ENCODE measurements at places on chromosomes 16 and 17.

GRCh38 chr16:11001611-11002010 is 57.2 kb downstream of the CLEC16A start:
- no peak for DNase-seq

GRCh38 chr16:69600202-69600601 is 34.4 kb downstream of the NFAT5 start:
- no peak for DNase-seq

DNA sequence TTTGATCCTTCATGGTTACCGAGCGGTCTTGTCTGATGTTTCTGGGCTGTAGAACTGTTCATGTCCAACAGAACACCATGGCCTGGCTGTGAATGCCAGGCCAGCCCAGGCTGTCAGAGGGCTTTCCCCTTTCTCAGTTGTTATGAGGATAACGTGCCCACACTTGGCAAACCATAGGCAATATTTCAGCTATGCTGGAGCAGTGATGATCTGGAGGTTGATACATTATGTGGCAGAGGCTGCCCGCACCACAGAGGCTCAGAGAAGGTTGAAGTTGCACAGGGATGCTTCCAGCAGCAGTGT is 92.9 kb downstream of the C16orf78 start:
- no peak for DNase-seq

GRCh38 chr16:75043175-75043895 is 44.5 kb downstream of the ZNRF1 start:
- no peak for DNase-seq

DNA sequence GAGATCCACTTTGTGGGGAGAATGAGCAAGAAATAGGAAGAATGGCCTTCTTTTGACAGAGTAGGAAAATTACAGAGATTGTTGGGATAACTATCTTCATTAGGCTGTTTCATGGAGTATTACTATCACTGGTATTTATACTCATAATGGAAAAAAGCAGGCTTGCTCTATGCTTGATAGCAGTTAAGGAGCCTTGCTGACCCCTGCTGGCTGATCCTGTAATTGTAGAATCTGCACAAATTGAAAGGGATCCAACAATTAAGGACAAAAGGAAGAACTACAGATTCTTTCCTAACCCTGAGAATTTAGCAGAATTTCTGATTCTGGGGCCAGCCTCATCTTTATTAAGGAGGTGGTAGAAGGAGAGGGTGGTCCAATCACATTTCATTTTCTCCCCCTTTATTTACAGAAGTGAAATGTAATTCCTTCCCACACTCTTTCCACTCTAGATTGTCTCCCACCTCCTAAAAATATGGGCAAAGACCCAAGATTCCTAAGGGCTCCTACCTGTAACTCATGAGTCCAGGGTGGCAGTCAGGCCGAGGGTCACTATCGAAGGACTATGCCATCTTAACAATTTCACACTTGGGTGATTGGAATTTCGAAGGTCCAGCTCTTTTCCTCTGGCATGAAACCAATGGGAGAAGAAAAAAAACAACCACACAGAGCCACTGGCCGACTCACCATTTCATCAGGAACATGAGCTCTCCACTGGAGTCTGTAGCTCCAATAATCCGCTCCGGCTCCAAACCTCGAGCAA is 26.3 kb downstream of the NFE2L1 start:
- DNase-seq, result peak; percentile 80

GRCh38 chr17:43524945-43525575 is 21.1 kb downstream of the ETV4 start:
- no peak for DNase-seq

DNA sequence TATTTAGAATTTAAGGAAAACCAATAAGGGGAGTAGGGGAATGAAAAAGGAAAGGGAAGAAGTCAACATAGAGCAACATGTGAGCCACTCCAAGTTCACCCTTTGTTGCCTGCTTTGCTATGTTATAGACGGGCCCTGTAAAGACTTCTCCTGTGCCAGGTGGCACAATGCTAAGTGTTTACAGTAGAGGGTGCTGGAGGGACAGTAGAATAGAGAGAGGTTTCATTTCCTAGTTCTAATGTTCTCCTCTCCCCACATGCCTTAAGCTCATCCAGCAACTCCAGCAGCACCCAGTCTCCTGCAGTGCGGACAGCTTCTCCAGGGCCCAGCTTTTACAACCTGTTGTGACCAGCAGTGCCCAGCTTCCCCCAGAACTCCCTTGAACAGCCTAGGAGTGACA is 468.0 kb downstream of the HS3ST3B1 start:
- DNase-seq, result no peak

DNA sequence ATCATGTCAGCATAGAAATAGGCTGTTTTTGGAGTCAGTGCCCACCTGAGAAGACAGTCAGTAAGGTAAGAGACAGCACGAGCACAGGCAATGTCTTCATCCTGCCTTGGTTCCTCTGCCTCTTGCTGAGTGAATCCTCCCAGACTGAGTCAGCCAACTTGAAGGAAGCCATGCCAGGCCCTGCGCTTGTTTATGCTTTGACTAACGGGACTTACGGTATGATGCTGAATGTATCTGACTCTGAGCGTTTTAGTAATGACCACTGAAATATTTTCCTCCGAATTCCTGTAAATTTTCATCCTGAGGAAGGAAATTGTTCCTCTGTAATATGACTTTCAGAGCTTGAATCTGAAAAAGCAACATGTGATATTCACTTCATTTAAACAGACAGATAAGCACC is 18.0 kb downstream of the C17orf67 start:
- no peak for DNase-seq

GRCh38 chr16:72493716-72494415 is 321.9 kb upstream of the PMFBP1 start:
- no peak for DNase-seq

DNA sequence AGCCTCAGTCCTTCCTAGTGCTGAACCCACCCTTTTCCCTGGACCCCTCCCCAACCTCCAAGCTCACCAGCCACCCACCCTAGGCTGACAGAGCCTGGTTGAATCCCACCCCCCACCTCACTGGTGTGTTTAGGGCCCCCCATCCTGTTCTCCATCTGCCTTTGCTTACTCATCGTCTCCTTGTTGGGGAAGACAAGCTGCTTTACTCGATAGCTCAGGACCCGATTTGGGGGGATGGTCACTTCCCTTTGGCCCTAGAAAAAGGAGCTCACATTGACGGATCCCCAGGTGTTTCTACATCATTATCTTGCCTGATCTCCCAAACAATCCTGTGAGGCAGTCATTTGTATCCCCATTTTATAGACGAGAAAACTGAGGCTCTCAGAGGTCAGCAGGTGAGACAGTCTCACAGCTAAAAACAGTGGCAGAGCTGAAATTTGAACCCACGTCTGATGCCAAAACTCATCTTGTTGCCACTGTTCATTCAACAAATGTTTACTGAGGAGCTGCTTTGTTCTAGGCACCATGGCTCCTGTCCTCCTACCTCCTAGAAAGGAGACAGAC is 9.6 kb downstream of the GSDMB start:
- DNase-seq, result no peak

DNA sequence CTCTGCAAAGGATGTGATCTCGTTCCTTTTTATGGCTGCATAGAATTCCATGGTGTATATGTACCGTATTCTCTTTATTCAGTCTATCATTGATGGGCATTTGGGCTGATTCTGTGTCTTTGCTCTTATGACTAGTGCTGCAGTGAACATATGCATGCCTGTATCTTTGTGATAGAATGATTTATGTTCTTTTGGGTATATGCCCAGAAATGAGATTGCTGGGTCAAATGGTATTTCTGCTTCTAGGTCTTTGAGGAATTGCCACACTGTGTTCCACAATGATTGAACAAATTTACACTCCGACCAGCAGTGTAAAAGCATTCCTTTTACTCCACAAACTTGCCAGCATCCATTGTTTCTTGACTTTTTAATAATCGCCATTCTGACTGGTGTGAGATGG is 60.2 kb upstream of the ADORA2B start:
- no peak for DNase-seq

GRCh38 chr17:69574257-69575197 is 160.0 kb downstream of the MAP2K6 start:
- DNase-seq, result no peak

DNA sequence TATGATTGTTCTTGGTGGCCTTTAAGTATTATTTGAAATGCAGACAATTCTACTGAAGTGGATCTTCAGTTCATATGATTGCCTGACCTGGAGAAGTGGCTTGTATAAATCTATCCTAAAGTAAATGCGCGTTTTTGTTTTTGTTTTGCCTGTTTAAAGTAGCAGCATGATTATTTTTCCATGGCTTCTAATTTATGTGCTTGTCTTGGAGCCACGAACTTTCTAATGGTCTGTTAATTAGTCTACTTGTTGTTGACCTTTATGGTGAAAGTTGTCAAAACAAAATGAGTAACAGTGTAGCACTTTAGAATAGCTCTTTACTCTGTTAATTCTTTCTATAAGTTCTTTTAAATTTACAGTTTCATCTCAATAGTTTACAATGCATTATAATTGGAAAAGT is 1.7 kb downstream of the PRKAR1A start:
- no peak for DNase-seq

- DNase-seq, result no peak
These were observed 9.5 kb upstream of the ITGA2B start for GRCh38 chr17:44398692-44399691.

- DNase-seq, result no peak
These were observed 28.3 kb upstream of the CDC42EP4 start for GRCh38 chr17:73340093-73340596.

DNA sequence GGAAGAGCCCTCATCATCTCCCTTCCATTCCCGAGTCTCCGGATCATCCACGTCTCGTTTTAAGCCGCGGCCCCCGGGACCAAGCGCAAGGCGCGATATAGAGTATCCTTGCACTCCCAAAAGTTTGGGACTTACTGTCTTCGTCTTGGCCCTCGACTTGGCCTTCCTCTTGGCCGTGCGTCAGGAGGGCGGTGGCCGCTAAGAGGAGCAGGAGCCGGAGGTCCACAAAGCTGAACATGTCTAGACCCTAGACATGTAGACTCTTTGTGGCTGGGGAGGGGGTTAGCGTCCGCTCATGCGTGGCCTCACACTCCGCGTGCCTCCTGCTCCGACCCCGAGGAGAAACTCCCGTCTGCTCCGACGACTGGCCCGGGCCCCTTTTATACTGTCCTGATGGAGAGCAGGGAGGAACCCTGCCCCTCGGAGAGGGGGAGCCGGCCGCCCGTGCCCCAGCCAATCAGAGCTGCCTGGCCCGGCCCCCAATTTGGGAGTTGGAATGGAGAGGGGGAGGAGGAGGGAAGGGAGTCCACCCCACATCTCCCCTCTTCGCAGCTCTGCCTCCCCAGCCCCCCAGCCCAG is at the start of gene COL1A1:
Gene COL1A1, minus strand, starts transcription at position 356 of the 579 bp plus-strand sequence. Its CDS starts 118 bp downstream, at position 238.
- DNase-seq, result no peak

GRCh38 chr17:31313982-31314781 is at the start of gene EVI2B:
Gene EVI2B, minus strand, starts transcription at chr17:31314054. Its CDS starts 8,445 bp downstream, at chr17:31305609.
- DNase-seq, result peak; percentile 31

DNA sequence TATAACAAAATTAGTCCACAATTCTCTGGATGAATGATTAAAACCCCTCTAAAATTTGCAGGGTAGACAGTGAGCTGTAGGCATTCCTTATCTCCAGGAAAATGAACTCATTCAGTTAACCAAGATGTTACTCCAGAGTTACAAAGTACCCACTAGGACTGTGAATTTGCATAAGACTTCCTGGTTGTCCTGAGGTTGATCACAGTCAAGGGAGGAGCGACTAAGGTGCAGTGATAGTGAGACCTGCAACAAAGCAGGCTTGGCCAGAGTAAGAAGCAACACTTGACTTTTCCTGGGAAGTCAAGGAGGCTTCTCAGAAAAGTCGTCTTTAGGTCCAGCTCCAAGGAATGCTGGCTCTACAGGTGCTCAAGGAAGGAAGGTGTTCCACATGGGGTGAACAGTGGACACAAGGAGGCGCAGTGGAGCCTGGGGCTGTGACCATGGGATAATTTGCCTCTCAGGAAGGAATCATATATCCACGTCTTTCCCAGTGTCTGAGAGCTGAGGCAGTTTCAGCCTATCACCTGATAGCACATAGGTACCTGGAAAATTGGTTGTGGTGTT is 821.1 kb upstream of the EEF2KMT start:
- DNase-seq, result no peak

DNA sequence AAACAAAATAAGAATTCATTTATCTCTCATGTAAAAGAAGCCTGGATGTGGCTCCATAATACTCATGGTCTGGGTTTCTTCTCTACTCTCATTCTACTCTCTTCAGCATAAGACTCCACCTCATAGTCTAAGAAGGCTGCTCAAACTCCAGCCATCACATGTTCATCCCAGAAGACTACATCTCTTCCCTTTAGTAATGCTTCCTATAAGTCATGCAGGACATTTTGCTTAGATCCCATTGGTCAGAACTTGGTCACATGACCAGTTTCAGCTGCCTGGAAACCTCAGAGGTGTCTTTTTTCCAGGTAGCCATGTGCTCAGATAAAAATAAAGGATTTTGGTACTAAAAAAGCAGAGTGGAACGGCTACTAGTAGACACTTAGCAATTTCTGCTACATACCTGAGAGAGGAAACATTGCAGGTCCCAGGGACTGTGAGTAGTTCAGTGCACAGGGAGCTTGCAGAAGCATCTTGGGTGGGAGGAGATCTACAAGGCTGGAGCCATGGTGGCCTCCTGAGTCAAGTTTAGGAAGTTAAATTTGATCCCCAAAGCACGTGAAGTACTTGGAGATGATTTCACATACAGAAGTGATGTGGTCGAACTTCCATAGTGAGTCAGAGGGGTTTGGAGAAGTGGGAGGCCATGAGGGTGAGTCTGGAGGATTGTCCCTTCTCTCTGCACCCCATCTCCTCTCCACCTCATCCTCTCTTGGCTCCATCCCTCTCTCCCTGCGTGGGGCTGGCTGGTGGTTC is 110.2 kb downstream of the CCDC182 start:
- no peak for DNase-seq

DNA sequence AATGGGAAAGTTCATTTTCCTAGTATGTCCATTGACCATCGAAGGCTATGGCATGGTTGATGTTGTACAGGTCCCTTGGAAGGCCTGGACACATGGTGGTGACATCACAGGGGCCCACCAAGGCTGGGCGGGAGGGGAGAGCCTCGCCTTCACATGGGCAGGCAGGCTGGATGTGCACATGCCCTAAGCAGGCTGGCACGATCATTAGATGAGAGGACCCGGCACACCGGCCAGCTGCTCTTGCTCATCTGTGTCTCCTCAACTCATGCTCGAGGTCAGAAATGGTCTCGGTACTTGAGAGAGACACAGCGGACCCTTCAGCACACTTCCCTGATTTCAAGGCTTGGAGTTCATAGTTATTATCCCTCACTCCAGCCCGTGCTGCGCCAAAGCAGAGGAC is 416.9 kb upstream of the ZFHX3 start:
- no peak for DNase-seq

GRCh38 chr17:78315355-78316114 is 44.3 kb downstream of the SOCS3 start:
- DNase-seq, result peak; percentile 68

- no peak for DNase-seq
These were observed 363.2 kb downstream of the SNX29 start for GRCh38 chr16:12339686-12340085.

All from stimulated activated CD4-positive, alpha-beta T cell treated with anti-CD3 and anti-CD28 coated beads, Interleukin-4, amount 100 ng/mL, for 24 hours (primary cell).